ENCODE measurements at places on chromosomes 1 and 21.

DNA sequence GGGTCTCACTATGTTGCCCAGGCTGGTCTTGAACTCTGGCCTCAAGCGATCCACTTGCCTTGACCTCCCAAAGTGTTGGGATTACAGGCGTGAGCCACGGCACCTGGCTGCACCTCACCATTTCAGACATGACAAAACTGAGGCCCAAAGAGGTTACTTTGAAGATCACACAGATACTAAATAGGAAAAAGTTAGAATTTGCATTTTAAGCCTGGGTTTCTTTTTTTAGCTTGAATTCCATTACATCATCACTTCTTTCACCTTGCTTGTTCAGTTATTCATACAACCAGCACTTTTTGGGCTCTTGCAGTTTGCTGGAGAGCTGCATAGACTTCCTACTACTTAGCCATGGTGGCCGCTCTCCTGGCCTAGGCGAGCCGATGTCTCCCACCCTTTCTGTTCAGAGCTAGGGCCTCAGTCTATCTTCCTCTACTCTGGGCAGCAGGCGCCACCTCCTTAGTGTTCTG is 16.3 kb upstream of the CD2 start:
- DNase-seq = no peak

DNA sequence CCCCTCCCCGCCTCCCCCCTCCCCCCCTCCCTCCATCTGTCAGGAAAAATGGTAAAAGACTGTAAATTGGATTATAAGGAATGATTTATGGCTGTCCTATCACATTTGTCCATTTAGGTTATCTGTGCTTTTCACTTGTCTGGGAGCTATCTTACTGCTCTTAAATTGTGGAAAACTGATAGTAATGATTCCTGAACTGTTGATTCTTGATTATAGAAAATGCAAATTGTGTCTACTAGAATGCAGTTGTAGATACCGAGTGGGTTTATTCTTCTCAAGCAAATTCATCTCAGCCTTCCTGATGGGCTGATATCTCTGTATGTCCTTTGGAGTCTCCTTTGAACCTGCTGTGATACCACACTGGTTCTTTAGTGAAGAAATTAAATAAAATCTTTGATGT is 12.3 kb downstream of the RYR2 start:
- DNase-seq = no peak

GRCh38 chr1:47809301-47810084 is 187.7 kb downstream of the TRABD2B start:
- DNase-seq = peak; percentile 29

GRCh38 chr1:156852418-156852874 is 6.5 kb downstream of the INSRR start:
- DNase-seq = no peak

DNA sequence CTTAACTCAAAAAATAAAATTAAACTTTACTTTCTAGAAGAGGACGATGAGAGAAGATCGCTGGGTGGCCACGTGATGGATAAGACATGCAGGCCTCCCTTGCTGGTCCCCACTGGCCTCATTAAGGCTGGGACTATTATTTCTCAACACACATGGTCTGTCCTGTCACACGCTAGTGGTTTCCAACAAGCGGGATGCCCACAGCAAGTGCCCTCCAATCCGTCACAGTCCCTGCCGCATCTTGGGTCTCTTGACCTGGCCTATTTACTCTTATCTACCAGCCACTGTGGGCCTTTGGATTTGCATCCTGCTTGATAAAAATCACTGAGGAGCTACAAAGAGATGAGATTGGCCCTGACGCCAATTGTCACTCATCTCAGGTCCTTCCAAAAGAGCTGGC is 30.0 kb downstream of the CAPZB start:
- DNase-seq = no peak

DNA sequence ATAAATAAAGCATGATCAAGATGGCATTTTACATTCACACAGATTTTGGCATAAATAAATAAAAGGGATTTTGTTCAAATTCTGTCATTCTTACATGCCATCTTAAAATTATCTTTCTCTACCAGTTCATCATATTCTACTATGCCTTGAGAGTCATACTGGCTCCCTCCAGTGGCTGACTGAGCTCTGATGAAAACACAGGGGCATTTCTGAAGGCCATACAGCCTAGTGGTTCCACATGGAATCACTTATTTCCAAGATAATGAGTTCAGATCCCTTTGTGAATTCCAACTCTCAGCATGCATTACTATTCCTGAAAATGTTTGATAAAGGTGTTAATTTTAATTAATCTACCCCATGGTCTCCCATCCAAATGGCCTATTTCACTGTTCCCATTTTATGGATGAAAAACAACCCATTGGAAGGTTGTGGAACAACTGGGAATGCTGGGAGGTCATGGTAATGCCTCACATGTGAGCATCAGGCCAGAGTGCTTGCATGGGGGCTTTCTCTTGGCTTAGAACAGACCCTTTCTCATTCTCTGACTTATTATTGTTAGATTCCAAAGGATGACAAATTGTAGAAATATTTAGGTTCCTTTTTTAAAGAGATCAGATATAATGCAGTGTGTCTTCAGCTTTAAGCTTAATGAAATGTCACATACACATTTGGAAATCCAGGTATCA is 622.4 kb upstream of the PKN2 start:
- DNase-seq = peak; percentile 83

All from foreskin keratinocyte (primary cell).